ENCODE measurements at places on chromosomes 2 and 18. TPM values are rescaled to one million over a fixed set of nuclear protein-coding genes. Genes with fewer than 3 reads are reported as not detected.

DNA sequence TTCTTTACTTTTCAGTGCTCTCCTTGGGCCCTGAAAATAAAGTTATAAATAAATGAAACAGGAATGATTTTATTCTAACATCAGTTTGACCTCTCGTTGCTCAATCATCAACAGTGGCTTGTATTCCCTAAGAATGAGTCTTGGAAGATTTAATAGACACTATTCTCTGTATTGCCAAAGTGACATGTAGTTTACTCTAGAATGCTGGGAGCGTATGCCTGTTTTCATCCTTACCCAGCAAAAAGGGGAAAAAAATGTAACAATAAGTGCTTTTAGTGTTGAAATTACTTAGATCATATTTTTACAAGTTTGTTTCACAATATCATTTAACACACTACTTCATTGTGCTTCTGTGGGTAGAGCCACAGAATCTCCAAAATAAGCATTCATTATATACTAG, 240.6 kb upstream of the CWC22 start:
- DNase-seq = no peak

DNA sequence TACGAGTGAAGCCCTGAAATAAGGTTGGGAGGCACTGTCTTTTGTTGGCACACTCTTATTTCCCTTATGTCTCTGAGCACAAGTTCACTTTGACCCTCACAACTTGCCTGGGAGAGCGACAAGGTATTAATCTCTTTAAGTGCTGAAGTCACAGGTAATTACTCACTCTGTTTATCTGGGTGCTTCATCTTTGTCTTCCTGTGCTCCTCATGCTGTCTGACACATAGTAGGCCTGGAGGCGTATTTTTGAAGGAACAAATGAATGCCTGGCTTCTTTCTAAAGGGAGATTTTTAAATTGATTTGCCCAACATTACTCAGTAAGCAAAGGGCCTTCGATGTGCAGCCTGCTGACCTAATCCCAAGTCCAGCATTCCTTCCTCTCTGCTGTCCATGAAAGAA, 507.1 kb upstream of the TNP1 start:
- no peak for DNase-seq

- DNase-seq = no peak
These were observed 67.3 kb downstream of the CLHC1 start for GRCh38 chr2:55164534-55165480.

DNA sequence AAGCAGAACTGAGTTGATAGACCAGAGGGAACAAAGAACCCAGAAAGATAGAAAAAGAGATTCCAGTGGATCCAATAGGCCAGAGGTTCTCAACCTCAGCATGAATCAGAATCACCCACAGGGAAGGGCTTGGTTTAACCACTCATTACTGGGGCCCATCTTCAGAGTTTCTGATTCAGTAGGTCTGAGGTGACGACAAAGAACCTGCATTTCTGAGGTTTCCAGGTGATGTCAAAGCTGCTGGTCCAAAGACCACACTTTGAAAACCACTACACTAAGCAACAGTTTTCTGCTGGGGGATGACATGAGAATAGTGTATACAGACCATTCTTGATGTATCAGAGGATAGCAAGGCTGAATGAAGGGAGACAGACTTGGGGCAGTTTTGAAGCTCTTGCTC, 296.9 kb upstream of the STON1 start:
- DNase-seq = no peak

GRCh38 chr18:60112369-60112768, 212.6 kb downstream of the PMAIP1 start:
- no peak for DNase-seq

DNA sequence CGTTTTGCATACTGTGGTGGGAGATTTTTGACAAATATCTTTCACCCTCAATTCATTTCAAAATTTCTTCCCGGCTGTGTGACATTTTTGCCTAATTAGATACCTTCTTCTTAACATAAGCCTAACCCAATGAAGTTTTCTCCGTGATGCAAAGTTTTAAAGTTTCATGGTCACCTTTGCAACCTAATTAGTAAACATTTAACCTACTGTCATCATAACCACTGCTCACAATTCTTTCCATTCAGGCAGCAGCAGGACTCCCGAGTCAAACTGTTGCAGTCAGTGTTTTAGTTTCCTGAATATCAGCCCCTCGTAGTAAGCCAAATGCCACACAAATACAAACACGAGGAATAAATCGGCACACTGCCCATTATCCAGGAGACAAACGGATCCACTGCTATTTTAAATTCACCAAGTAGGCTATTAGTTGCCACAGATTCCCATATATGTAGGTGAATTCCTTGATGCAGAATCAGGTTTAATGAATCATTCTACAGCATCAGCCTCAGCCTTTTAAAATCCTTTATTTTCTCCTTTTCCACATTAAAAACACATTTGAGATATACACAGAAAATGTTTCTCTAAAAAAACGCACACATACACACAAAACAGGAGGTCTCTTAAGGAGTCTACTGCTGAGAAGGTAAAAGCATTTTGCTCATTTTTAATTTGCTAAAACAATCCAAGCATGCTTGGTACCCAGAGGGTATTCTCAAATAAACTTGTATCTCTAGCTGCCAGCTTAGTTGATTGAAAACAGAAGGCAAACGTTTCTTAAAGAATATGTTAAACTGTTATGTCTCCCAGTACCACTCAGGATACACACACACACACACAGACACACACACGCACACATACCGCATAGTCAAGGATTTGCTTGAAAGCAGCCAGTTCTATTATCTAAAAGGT, 106.5 kb upstream of the KCTD1 start:
- DNase-seq = no peak

GRCh38 chr2:56583796-56584315, 400.1 kb downstream of the CCDC85A start:
- no peak for DNase-seq

DNA sequence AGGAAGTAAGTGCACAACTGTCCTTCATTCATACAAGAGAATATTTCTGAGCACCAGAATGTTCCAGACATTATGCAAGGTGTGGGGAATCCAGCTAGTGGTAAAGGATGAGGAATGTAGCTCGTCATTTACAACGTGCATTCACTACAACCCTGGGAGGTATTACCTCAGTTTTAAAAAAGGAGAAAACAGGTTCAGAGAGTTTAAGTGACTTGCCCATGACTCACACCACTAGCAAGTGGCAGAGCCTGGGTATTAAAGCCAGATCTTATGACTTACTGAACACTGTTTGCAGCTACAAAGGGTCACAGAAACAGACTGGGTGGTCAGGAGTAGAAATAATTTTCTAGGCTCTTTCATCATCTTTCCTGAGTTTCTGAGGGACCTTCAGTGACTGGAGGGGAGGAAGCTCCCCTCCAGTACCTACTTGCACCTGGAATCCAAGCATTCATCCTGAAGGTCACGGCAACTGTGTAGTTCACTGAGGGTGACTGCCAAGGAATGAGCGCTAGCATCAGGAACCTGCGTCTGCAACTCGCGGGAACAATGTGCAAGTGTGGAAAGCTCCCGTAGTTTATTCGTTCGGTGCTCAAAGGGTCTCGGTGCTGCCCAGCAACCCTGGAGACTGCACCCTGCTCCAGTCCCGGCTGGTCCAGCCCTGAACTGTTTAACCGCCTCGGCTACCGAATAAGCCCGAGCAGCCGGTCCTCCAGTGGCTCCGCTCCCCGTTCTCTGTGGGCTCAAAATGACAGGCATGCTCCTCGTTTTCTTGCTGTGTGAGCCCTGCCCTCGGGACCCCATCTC, 647 bp downstream of the CCDC121 start:
- DNase-seq = no peak

DNA sequence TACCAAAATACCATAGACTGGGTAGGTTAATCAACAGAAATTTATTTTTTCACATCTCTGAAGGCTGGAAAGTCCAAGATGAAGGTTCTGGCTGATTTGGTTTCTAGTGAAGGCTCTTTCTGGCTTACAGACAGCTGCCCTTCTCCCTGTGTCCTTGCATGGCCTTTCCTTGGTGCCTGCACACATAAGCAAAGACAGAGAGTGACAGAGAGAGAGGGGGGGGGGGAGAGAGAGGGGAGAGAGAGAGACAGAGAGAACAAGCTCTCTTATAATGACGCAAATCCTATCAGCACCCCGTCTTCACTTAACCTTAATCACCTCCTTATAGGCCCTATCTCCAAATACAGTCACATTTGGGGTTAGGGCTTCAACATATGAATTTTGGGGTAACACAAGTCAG, 53.9 kb downstream of the INO80C start:
- no peak for DNase-seq

DNA sequence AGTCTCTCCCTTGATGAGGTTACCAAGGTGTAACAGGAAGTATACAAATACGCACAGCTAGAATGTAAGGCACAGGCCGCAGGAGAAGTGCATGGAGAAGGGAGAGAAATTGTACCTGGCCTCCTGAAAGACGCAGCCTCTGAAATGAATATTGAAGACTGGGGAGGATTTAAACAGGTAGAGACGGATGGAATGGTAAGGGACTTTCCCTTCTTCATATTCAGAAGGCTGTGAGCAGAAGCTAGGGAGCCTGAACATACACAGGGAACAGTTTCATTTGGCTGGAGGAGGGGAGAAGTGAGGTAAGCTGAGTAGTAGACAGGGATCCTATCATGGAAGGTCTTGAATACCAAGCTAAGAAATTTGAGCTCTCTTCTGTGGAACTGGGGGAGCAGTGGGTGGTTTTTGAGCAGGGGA, 112.7 kb downstream of the ANKRD44 start:
- DNase-seq = no peak

- no peak for DNase-seq
These were observed 122.9 kb upstream of the UNC80 start for GRCh38 chr2:209648714-209649113.

- DNase-seq = no peak
These were observed 36.3 kb upstream of the SMAD7 start for GRCh38 chr18:48986851-48987761.

DNA sequence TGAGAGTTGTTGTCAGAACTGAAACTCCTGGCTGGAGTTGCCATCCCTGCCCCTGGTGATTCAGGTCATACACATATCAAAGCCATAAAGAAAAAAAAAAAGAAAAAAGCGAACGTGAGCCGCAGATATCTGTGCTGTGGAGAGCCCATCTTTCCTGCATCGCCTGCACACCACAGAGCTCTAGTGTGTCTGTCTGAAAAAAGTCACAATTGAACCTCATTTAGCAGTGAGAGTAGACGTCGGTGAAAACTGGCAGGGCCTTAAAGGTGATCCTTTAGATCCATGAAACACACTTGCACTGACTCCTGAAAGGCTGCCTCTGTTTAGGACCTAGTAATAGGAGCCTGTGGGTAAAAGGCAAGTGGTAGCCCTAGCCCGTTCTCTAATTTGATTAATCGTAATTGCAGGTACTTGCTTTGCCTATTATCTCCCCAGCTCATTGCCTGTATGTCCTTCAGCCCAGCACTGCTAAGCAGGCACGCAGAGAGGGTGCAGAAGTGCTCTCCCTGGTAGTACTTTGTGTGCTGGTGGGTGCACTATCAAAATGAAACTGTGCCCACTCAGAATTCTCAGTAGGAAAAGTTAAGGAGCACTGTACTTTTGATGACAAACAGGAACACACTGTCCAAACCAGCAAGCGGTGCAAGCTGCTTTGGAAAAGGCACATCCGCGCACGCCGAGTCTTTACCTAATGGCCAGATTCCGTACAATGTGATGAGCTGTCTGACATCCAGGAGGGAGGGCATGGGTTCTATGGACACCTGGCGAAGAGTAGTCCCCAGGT, 103.5 kb upstream of the ASB18 start:
- DNase-seq = no peak

GRCh38 chr18:79853993-79854364, 56.2 kb downstream of the KCNG2 start:
- DNase-seq = no peak

GRCh38 chr2:33312355-33312754, 164.1 kb upstream of the RASGRP3 start:
- no peak for DNase-seq

DNA sequence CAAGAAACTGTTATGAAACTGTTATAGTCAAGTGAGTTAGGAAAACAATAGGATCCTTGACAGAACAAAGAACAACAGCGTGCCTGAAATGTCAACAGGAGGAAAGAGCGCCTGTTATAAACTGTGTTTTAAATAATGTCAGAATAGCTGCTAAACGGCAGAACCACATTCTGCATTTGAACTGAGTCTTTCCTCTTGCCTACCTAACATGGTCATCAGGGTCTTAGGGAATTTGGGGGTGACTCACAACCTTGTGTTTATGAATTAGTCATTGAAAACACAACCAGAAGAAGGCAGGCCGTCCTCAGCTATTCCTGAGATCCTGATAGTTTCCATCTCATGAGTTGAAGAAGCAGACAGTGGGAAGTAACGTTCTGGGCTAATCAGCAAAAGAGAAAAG, 222.0 kb upstream of the FN1 start:
- DNase-seq = no peak

The POTEI gene
- polyA plus RNA-seq = not detected

The GRP gene
- polyA plus RNA-seq = 1.6 TPM

The KLHL30 gene
- polyA plus RNA-seq = 0.24 TPM

The CHAC2 gene
- 3.8 TPM for polyA plus RNA-seq

The SOCS6 gene
- polyA plus RNA-seq = 33.4 TPM
